Left forelimb (tissue), 1 donor: ENCODE measurements at places on chromosomes 5 and 9.

DNA sequence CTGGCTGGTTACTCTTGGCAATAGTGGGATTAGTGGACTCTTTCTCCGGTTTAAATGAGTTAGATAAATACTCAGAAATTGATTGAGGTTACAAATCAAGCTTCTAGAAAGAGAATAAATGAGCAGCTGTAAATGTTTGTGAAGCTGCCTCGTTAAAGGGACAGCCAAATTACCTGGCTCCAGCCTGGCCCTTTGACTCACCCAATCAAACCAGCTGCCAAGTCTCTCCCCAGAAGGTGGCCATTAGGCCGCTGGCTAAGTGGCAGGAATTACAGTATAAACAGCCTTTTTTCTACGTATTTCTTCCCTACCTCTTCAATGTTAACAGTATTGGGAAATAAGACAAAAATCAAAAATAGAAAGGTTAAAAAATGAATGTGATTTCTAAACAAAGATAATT is 46.0 kb upstream of the SRFBP1 start:
- no peak for DNase-seq

GRCh38 chr9:3931996-3932906 is 367.6 kb downstream of the GLIS3 start:
- DNase-seq = no peak

- DNase-seq = no peak
Measured at GRCh38 chr9:77453825-77454647, 194.1 kb downstream of the GNA14 start.

GRCh38 chr5:170537451-170538095 is 33.8 kb downstream of the KCNIP1 start:
- DNase-seq = no peak

GRCh38 chr9:129895376-129896268 is 60.4 kb downstream of the USP20 start:
- DNase-seq = no peak
